GF-D8 (cell line): ENCODE measurements at places on chromosomes 7 and 10.

- DNase-seq: no peak
These were observed 74.0 kb upstream of the ITGB1 start for GRCh38 chr10:33031815-33032653.

GRCh38 chr7:38410056-38410455, 136.6 kb upstream of the TARP start:
- DNase-seq: no peak

DNA sequence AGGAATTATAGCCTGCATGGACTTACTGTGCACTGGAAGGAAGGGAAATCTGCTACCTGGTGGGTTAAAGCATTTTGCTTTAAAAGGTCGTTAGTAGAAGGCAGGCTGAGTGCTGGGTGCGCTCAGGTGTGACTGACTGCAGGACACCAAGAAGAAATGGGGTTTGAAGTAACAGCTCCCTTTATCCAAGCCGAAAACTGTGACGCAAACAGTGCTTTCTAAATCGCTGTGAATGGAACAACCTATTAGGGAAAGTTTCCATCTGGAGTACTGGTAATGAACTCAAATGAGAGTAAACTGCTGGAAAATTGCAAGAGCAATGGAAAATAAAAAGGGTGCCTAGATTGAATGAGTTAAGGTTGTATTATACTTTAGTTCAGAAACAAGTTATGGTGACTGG, 95.3 kb downstream of the CNNM2 start:
- DNase-seq: no peak

DNA sequence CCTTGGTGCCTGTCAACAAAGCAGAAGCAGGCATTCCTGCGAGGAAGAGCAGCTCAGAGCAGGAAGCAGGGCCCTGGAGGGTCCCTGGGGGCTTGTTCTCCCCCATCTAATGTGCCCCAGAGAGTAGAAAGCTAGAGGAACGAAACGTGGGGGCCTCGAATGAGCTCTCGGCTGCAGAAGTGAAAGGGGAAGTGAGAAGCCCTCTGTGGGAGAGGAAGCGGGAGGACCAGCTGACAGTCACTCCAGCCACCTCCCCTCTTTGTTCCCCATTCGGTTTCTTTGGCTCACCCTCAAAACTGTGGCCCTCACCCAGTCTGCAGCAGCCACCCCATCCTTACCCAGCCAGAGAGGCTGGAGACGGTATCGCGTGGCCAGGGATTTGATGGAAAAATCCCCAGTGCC, 25.0 kb downstream of the C10orf105 start:
- peak; percentile 68 for DNase-seq

DNA sequence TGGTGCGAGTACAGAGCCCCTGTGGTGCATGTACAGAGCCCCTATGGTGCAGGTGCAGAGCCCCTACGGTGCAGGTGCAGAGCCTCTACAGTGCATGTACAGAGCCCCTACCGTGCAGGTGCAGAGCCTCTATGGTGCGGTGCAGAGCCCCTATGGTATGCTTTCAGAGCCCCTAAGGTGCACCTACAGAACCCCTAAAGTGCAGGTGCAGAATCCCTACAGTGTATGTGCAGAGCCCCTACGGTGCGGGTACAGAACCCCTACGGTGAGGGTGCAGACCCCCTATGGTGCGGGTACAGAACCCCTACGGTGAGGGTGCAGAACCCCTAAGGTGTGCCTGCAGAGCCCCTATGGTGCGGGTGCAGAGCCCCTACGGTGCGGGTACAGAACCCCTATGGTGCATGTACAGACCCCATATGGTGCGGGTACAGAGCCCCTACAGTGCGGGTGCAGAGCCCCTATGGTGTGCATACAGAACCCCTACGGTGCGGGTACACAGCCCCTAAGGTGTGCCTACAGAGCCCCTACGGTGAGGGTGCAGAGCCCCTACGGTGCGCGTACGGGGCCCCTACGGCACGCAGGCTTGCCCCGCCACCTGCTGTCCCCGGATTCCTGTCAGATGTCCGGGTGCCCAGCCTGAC, 53.5 kb downstream of the MGMT start:
- no peak for DNase-seq

GRCh38 chr7:111486472-111487142, 75.7 kb downstream of the IMMP2L start:
- DNase-seq: peak; percentile 27

GRCh38 chr10:51783941-51784340, 84.5 kb upstream of the CSTF2T start:
- DNase-seq: no peak

DNA sequence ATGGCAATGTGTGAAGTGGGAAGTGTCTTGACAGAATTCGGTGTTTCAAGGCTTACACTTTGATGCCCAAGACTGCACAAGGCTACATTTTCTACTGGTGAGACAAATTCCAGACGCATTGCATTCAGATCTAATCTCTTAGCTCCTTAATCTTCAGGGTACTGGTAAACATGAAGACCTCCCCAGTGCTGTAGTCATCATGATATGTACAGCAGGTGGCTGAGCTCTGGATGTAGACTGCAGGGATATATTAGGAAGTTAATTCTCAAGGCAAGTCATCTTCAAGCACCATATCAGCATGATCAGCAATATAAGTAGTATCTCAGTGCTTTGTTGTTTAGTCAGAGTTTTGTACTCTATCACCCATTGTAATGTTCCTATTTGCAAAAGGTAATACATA, 61.8 kb downstream of the IKZF1 start:
- DNase-seq: no peak

- no peak for DNase-seq
These were observed 316.9 kb upstream of the SP8 start for GRCh38 chr7:21103426-21104123.

GRCh38 chr7:24609059-24609458, 35.8 kb downstream of the PALS2 start:
- no peak for DNase-seq

DNA sequence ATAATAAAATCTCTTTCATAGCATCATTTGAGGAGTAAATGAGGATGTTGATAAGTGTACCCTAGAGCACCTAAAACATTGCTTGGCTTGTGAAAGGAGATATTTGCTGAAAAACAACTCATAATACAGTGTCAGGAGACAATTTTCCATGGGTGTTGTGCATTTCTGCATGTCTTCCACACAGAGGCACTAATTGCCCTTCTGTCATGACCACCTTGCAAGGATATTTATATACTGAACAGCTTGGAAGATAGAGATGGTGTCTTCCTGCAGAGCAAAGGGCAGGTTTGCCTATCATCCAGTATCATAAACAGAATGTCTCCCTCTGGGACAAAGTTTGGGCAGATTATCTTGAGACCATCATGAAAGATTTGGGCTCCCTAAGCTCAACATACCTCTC, 495.2 kb upstream of the LRRN3 start:
- no peak for DNase-seq

DNA sequence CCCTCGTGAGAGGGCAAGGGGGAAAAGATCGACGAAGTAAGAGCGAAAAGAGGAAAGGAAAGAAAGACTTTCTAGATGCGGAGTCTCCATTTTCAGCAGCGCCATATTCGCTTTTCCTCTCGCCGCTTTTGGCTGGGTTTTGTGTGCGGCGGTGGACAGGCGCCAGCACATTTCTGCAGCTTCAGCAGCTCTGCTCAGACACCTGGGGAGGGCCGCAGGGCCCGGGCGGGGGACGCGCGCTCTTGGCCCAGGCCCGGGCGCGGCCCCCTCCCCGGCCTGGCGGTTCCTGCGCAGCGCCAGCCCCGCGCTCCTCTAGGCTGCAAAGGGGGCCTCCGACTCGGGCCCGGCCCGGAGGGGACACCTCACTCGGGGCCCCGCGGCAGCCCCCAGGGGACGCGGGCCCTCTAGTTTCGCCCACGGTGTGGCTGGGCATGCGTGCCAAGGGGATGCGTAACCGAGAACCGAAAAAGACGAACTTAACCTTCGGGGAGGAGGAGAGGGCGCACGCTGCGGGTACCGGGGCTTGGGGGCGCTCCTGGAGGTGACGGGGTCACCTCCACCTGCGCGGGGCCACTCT, 34.5 kb upstream of the EBLN1 start:
- DNase-seq: no peak

DNA sequence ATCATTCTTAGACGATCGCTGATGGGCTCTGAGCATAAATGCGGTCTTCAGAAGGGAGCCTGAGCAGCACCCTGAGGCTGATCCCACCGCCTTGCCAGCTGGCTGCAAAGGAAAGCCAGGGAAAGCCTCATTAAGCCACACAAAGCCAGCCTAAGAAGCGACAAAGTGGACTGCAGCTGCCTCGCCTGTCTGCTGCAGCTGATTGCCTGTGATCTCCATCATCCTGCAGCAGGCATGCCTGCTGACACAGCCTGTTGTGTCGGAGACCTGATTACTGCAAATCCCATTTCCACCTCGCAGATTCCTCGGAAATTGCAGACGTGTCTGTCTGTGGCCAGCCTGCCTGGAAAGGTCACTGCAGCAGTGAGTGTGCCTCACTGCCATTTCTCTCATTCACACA, 1087.0 kb upstream of the AUTS2 start:
- no peak for DNase-seq

GRCh38 chr7:99092064-99092720, 51.7 kb downstream of the SMURF1 start:
- DNase-seq: no peak

- DNase-seq: no peak
These were observed 163.2 kb downstream of the REEP3 start for GRCh38 chr10:63684257-63684936.

- DNase-seq: no peak
These were observed 243.2 kb upstream of the SLC26A5 start for GRCh38 chr7:103689255-103689654.

GRCh38 chr10:4196771-4197390, 411.9 kb upstream of the KLF6 start:
- DNase-seq: no peak

GRCh38 chr10:86170255-86171108, 196.1 kb downstream of the GRID1 start:
- DNase-seq: no peak

DNA sequence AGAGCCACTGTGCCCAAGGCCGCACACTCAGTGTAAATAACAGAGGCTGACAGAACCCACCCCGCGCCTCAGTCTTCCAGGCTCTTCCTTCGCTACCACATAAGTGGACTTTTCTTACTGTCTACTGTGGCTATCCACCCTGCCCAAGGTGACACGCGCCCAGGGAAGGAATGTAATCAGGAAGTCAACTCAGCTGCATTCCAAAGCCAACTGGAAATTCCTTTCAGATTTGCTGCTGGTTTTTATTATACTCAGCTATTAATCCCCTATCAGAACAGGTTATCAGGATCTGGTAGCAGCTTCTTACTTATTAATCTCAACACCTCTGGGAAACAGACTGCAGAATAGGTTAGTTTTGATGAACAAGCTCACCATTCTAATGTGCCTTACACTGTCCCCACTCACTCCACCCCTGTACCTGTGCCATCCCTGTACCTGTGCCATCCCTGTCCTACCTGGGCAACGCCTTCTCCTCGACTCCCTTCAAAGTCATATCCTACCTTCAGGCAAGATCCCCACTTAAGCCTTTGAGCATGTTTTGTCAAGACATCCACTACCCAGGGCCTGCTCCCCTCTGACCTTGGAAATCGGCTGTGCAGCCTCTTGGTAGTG, 90.7 kb downstream of the NHLRC2 start:
- no peak for DNase-seq

- DNase-seq: no peak
These were observed 580.1 kb downstream of the CCSER2 start for GRCh38 chr10:84908491-84908890.

GRCh38 chr10:48751730-48752129, 67.1 kb downstream of the WDFY4 start:
- no peak for DNase-seq

DNA sequence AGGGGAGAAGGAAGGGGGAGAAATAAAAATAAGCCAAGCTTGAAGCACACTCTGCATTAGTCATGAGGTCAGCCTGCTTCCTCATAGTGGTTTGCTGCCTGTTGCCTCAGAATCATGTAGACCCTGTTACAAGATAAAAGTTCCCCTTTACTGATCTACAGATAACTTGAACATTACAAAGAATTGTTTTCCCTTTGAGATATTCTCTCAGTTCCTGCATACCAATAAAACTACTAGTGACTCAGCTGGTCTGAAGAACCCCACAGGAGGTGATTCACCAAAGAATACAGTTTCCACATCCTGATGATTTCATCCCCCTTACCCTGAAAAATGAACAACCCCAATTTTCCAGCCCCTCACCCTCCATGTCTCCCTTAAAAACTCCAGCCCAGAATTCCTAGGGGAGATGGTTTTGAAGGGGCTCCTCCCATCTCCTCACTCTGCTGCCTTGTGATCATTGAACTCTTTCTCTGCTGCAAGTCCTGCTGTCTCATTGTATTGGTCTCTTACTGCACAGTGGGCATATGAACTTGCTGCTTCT, 31.5 kb upstream of the NRP1 start:
- DNase-seq: peak; percentile 40

GRCh38 chr7:124412531-124412930, 353.1 kb downstream of the GPR37 start:
- no peak for DNase-seq

- no peak for DNase-seq
These were observed 202.1 kb downstream of the ATRNL1 start for GRCh38 chr10:115295213-115295805.

DNA sequence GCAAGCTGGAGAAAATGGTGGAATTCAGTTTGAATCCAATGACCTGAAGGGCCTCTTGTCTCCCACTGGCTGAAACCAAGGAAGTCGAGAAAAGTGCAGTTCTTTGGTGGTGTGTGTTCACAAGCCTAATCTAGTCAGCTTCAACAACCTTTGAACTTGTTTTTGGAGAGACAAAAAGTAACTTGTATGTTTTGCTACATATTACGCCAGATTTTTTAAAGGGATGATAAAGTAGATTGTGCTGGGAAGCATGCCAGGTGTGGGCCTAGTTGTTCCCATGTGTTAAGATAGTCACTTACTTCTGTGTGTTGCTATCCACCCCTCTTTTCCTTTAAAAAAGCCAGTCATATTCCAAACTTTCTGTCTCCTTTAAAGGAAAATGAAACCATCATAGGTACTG, 79.7 kb upstream of the FAM3C start:
- no peak for DNase-seq

GRCh38 chr10:128080231-128080630, 46.0 kb downstream of the MKI67 start:
- no peak for DNase-seq

GRCh38 chr10:22320591-22321155, at the start of gene BMI1:
BMI1 (plus strand) TSS chr10:22321099; CDS start chr10:22326450, 5,351 bp downstream.
- DNase-seq: peak; percentile 39
